ENCODE measurements at places on chromosomes 4 and X.

DNA sequence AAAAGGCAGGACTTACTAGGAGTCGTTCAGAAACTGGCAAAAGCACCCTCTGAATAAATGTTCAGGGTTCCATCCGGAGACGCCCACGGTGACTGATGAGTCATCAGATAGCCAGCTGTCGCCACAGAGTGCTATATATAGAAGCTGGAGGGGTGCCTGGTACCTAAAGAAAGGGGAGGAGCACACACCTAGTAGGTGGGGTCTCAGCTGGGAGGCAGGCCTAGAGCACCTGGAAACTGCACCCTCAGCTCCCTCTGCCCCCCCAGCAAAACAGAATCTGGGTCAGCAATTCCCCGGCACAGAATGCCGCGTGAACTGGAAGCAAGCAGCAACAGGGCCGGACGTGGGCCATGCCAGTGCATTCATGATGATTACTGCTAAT, 242.0 kb downstream of the BCOR start:
- DNase-seq = peak; percentile 82

GRCh38 chrX:103155201-103155600, 59.7 kb upstream of the BEX4 start:
- no peak for DNase-seq

GRCh38 chr4:189088780-189089179, 851.9 kb upstream of the FRG1 start:
- no peak for DNase-seq

DNA sequence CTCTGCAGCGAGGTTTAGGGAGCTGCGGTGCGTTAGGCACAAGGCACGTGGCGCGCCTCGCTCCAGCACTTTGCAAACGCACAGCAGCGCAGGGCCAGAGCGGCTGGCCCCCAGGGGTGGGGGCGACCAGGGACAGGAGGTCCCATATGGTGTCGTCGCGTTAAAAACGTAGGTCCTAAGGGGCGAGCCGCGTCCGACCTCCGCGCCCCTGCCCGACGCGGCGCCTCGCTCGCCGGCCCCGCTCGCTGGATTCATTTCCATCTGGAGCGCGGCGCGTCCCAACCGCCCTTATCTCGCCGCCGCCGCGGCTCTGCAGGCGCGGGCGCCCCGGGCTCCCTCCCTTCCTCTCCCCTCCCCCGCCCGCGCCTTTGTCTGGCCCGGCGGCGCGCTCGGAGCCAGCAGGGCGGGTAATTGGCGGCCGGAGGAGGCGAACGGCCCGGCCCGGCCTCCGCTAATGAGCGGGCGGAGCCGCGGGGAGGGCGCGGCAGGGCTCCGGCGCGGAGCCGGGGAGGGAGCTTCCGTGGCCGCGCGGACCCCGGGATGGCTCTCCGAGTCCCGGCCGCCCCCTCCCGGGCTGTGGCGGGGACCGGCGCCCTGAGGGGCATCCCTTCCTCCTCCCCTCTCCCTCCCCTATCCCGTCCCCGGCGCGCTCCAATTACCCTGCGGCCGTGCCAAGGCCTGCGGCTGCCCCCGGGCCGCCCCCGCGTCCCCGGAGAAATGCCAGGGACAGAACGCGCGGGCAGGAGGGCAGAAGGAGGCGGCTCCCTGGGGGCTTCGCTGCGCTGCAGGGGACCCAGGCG, 409.0 kb downstream of the BCOR start:
- DNase-seq = peak; percentile 26

- DNase-seq = no peak
Measured at GRCh38 chr4:56112377-56112776, 163.6 kb downstream of the CEP135 start.

GRCh38 chrX:106415276-106415895, 196.4 kb upstream of the RADX start:
- DNase-seq = no peak

- DNase-seq = peak; percentile 83
Measured at GRCh38 chrX:78139160-78140123, at the start of gene TAF9B. TSS of gene TAF9B (minus strand) at chrX:78139650. CDS start at chrX:78139611, 39 bp downstream.

DNA sequence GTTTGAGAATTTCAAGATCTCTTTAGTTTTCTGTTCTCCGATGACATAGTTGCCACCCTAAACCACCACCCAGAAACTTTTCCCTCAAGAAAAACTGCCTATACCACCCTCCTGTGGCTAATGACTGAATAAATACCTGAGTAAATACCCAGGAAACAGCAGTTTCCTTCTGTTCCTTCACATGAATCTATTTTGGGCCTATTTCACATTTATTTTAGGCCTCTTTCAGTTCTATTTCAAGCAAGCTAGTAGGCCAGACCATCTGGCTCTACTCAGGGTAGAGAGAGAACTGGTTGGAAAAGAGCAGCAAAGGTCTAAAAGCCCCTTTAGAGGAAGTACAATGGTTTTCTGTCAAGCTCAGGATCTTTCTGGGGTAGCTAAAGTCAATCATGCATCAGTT, 23.4 kb downstream of the ARHGEF9 start:
- no peak for DNase-seq

DNA sequence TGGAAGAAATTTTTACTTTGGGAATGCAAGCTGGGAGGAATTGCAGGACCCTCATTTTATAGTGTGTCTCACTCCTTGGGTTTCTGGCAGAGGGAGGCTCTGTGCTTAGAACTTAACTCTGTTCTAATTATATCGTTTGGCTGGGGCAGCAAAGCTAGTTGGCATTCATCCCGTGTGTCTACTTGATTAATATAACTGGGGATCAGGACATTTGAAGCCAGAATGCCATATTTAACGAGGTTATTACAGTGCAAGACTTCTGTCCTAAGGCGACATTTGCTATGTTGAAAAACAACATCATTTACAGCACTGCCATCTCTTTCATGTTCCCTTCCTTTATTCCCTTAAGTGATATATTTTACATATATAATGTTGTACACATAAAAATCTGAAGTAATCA, 179.1 kb upstream of the TBC1D9 start:
- no peak for DNase-seq

DNA sequence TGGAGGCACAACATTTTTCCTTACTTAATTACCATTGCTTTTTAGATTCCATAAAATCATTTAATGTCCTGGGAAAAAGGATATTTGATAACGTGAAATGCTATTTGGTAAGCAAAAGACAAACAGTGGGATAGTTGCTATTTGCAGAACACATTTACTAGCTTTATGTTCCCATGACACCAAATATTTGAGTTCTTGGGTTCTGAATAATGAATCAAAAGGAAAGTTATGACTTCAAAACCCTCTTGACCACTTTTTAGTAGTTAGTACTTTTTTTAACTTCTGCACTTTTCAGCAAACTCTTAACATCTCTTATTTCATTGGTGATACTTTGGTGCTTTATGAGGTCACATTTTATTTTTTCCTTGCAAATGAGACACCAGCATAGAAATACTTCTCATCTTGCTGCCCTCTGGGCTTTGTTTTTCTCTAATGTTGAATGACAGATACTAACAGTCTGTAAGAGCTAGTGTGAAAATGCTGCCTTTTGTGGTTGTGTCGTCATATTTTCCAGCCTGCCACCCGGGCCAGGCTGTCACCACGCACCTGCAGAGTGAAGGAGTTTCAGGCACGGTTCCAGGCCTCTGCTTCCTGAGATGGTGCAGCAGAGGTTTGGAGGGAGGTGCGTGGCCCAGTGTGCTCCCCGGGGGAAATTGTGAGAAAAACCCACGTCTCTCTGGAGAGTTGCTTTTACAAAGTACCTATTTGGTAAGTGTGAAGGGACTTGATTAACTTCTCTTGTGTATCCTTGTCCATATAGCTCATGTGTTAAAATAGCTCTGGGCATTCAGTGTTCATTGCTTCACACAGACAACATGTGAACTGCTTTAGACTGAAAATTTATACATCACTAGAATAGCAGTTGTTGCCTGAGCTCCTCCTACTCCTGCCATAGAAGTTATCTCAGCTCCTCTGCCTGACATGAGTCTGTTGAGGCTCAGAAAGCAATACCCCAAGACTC, 34.7 kb downstream of the MSL3 start:
- DNase-seq = peak; percentile 74

DNA sequence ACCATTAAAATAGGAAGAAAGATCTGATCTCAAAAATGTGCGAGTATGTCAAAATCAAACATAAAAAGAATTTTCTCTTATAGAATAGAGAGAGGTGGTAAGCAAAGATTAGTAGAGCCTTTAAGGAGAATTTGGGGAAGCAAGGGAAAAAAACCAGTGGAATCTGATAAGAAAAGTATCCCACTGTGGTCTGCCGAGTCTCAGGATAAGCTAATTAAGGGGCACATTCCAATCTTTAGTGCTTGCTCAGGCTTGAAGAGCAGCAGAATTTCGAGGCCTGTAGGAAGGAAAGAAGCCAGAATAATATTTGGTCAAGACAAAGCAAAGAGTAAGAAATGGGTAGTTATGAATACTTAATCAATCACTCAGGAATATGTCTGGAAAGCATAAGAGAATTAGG, 13.0 kb downstream of the STATH start:
- no peak for DNase-seq

GRCh38 chr4:41594432-41594831, 56.5 kb downstream of the LIMCH1 start:
- no peak for DNase-seq

DNA sequence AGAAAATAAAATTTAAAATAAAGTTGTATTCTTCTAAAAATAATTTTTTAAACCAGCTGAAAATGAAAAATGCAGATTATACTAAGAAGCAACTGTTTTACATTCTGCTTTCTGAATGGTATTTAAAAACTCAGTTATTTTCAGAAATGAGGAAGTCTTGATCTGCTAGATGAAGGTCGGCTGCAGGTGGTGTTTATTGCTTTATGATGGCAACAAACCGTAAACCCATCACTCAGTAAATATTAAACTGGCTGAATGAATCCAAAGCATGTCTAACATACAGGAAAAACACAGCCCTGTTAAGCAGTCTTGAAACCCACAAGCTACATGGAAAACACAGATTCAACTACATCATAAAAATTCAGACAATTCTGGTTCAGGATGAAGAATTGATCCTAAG, 29.3 kb downstream of the DYNLT3 start:
- no peak for DNase-seq

DNA sequence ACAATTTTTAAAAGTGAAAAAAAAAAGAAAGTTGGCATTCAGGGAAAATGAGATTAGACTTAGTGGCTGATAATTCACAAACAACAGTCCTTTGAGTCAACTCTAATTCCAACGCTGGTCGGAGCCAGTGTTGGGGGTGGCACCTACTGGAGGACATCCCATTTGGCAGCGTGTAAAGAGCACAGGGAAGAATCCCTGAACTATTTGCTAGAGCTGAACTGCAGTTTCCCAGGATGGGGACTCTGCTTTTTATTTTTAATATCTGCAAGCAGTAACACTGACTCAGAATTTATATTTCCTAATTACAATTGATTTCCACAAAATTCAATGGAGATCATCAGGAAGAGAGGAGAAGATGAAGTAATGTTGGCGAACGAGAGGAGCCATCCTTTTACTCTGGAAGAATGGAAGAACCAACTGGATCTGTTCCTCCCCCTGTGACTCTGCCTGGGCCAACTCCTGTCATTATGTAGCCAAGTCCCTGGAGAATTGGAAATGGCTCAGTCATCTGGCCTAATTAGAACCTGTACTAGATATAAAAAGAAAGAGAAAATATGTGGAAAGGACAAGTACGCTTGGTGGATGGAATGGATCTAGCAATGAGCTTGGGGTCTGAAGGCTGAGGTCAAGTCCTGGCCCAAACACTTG, 76.7 kb downstream of the IRF2 start:
- DNase-seq = no peak

GRCh38 chr4:59612235-59612634, 1587.9 kb upstream of the ADGRL3 start:
- no peak for DNase-seq

DNA sequence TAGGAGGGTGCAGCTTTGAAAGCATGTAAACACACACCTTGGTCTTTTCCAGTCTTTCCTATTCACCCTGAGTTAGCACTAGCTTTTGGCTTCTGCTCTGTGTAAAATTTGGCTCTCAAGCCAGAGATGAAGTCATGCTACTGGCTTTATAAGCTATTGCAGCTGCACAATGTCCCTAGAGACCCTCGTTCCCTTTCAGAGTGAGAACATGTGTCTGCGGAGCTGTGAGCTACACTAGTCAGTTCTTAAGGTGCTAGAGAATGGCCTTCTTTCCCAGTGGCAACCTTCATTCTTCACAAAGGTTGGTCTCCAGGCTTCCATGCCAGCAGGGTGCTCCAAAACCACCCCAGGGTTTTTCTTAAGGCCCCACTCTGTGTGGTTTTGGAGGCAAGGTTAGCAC, 199.1 kb downstream of the SPATA18 start:
- no peak for DNase-seq

GRCh38 chr4:27023366-27023765, 162.7 kb downstream of the STIM2 start:
- DNase-seq = no peak

GRCh38 chr4:166143227-166143626, 270.2 kb downstream of the TLL1 start:
- no peak for DNase-seq

GRCh38 chr4:53315300-53315699, 50.6 kb downstream of the SCFD2 start:
- no peak for DNase-seq

- DNase-seq = no peak
Measured at GRCh38 chr4:59729321-59729720, 1470.8 kb upstream of the ADGRL3 start.

DNA sequence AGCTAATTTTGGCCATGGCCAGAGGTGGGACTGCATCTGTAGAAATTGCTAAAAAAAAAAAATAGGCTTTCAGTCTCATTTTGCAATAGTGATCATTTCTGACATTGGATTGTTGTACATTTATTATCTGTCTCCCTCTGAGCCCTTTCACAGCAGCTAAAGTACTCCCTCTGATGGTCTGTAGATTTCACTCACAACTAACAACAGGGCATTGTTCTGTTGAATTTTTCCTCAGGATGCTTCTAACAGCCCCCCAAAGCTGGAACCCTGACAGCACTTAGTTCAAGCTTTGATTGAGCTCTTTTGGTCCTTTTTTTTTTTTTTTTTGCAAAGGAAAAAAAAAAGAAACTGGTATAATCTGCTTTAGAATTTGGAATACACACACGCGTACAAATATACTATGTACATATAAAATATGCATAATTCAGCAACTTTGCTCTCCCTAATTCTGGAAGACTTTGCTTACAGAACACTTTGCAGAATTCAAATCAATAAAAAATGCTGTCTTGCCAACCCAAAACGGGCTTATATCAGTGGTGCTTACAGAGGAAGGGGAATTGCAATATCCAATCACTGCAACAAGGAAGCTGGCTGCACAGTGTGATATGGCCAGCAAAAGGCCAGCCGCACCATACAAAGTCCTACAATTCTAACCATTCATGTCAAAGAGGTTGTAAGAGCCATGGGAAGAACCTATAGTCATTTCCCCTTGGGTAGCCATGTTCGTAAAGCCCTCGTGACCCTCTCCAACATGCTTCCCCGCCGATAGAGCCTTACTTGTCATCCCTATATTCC, 406.4 kb downstream of the SMARCA1 start:
- no peak for DNase-seq
